ENCODE measurements at places on chromosomes 1 and 21. TPM values are rescaled to one million over a fixed set of nuclear protein-coding genes. Genes with fewer than 3 reads are reported as not detected.

GRCh38 chr1:66152034-66152433, 359.3 kb downstream of the PDE4B start:
- no peak overlapping the region for H3K27ac ChIP-seq
- no peak for DNase-seq
- peaks cover 20% of the 10 kb centered on the region for H3K27me3 ChIP-seq
- H3K4me3 ChIP-seq, result no peak overlapping the region
- no peaks in the 10 kb centered on the region for H3K36me3 ChIP-seq
- H3K4me1 ChIP-seq, result no peaks in the 10 kb centered on the region

Gene GPR52
- total RNA-seq, result not detected

DNA sequence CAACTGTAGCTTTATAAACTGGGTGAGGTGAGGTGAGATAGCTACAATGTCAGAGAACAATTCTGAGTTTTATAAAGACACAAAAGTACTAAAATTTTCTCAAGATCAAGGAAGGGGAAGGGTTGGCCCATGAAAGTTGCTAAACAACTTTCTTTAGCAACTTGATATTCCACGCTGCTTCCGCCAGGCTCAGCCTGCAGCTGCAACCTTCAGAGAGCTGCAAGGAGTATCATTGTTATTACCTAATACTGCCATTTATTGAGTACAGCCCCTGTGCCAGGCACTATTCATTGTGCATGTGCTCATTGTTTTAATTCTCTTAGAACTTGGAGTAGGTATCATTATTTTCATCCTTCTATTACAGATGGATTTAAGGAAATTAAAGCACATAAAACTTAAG, 34.1 kb upstream of the SUCO start:
- no peak overlapping the region for H3K4me3 ChIP-seq
- no peak for DNase-seq
- no peaks in the 10 kb centered on the region for H3K36me3 ChIP-seq
- no peaks in the 10 kb centered on the region for H3K27me3 ChIP-seq
- H3K4me1 ChIP-seq, result no peaks in the 10 kb centered on the region

DNA sequence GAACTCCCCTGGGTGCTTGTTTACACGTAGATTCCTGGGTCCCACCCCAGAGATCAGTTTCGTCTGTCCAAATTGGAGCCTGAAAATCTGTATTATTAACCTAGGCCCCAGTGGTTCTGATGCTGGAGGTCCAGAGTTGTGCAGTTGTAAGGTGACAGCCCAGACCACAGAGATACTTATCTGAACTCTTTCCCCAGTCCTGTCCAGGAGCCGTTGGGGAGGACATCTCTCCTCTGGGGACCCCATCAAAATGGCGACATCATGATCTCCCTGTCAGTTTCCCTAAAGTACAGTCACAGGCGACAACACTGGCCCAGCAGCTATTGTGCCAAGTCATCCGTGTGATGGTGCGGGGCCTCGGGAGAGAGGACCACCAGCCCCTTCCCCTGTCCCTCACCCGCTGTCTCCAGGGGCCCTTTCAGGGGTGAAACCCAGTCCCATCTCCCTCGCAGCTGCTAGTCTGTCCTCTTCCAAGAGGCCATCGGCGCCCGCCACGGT, 749 bp upstream of the EFHD2 start:
- peaks cover 18% of the 10 kb centered on the region for H3K4me1 ChIP-seq
- H3K27ac ChIP-seq, result no peak overlapping the region
- H3K27me3 ChIP-seq, result peaks cover 2% of the 10 kb centered on the region

Gene OLFML2B
- total RNA-seq, result 2.3 TPM

DNA sequence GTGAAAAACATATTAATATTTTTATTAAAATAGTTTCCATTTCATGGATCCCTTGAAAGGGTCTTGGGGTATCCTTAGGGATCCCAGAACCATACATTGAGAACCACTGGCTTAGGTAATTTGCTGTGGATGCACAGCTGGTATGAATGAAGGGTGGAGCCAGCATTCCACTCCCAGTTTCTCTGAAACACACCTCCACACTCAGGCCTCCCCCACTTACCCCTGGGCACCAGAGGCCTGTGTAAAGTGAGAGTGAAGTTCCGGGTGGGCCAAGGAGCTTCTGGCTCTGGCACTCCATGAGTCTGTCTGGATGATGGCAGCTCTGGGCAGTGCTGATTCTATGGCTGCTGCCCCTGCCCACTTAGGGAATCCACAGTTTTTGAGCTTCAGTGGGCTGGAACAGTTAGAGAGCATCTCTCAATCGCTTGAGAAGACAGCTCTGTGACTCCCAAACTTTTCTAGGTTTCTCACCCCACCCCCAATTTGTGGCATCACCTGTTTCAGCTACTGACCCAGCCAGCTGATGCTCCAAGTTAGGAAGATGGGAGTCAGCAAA, 57.8 kb upstream of the CD1D start:
- DNase-seq, result no peak
- H3K27ac ChIP-seq, result no peak overlapping the region
- H3K27me3 ChIP-seq, result peaks cover 34% of the 10 kb centered on the region
- no peaks in the 10 kb centered on the region for H3K36me3 ChIP-seq

Gene GUCA2B
- total RNA-seq, result not detected
